T47D (cell line): ENCODE measurements at places on chromosomes 16 and 17.

DNA sequence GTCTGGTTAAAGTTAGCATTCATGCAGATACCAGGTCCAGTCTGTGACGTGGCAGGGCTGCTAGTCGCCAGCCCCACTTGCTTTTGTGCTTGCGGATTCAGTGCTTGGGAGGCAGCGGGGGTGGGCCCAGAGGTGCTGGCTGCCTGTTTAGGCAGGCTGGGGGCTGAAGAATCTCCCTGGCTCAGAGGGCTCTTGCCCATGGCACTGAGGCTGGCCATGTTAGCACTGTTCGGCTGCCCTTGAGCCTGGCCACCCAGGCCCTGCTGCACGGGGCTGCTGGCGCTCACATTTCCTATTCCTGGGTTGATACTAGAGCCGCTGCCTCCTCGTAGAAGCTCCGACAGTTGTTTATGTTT, 30.0 kb downstream of the CREBBP start:
- no peak for DNase-seq

DNA sequence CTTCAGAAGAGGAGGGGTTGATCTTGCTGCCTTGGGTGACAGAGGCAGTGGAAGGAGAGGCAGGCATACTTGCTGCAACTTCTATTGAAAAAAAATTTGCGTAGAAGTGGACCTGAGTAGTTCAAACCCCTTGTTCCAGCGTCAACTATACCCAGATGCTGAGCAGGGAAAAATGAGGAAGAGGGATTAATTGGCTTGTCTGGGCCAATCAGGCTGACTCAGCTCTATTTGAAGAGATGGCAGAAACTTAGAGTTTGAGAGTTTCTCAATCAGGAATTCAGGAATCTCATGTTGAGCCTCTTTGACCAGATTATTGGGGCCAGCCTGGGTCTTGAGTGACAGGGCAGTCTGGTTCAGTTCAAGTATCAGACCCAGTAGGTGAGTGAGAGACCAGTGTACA, 17.6 kb downstream of the CASC3 start:
- no peak for DNase-seq

DNA sequence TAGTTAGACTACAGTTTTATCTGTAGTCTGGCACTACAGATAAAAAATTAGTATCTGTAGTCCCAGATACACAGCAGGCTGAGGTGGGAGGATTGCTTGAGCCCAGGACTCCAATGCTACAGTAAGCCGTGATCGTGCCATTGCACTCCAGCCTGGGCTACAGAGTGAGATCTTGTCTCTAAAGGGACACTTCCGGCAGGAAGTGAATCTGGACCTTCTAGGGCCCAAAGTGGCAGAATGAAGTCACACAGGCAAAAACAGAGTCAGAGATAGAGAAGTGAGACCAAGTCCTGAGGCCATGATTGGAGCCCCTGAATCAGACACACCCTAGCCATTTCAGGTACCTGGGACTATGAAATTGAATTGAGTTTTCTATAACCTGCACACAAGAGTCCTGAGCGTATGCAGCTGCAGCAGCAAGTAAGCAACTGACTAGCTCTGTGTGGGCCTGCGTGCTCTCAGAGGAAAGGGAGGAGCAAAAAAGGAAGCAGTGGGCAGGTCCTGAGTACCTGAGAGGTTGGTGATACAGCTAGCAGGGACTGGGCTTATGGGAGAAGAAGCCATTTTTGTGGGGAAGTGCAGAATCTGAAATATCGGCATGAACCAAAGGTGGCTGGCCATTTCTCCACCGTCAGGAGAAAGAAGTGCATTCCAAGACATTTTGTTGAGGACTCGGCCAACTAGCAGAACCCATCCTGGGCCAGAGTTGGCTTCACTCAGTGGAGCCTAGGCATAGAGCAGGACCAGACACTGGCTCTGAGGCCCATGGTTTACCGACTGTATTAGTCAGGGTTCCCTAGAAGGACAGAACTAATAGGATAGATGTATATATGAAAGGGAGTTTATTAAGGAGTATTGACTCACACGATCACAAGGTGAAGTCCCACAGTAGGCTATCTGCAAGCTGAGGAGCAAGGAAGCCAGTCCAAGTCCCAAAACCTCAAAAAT, 27.2 kb upstream of the BRD7 start:
- no peak for DNase-seq

GRCh38 chr16:82056550-82056896, 21.5 kb downstream of the HSD17B2 start:
- no peak for DNase-seq

- no peak for DNase-seq
Measured at GRCh38 chr17:31530391-31530985, 139.0 kb downstream of the RAB11FIP4 start.

DNA sequence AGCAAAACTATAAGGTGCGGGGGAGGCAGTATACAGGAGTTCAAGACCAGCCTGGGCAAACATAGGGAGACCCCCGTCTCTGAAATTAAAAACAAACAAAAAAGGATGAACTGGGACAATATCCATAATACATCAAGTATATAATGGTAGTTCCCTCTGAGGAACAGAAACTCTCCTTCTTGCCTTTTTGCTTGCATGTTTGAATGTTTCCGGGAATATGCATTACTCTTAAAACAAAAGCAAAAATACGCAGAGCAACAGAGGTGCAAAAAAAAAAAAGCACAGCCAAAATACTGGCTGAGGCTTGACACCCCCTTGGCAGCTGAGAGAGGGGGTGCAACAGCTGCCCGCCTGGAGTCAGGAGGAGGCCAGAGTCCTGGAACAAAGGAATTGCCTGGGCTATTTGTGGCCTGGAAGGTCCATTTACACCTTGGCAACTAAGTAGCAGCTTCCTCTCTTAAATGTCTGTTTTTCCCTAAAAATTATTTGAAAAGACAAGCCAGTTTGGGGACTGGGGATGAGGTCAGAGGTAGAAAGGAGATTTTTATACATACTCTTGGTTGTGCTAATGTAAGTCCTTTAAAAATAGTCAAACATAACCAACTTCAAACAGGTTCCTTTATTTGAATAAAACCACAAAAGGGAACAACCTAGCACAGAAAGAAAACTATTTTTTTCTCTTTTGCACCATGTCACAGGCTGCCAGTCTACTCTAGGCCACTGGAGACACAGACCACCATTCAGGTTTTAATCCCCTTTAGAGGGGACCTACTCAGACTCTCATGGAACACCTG, 19.5 kb downstream of the USP7 start:
- DNase-seq: no peak

DNA sequence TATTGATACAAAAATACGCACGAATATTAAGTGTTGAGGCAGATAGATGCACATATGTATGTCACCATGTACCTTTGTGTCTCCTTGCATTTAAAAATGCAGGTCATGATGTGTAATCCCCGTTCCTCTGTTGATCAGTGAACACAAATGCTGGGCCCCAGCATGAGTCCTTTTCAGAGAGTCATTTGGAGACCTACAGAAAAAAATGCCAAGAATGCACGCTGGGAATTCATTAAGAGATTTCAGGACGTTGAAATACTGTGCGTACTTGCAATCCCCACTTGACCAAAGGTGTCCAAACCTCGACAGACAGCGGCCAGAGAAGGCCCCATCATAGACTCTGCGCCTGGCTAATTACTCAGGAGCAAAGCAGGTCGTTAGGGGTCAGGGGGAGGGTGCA, 496.0 kb downstream of the MAF start:
- no peak for DNase-seq

DNA sequence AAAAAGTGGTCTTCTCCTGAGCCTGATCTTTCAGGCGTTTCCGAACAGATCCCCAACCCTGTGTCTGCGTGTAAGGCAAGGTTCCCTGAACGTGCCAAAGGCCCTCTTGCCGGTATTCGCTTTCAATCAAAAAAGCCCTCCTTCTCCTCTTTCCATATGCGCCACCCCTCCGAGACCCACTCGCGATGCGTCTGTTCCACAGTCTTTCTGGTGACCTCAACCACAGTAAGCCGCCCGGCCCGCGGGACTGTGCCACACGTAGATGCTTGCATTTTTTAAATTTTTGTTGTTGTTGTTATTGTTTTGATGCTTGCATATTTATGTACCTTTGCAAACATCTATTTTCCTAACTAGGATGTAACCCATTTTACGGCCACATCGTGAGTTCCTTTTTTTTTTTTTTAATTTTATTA, 607 bp upstream of the PRPSAP1 start:
- DNase-seq: no peak

- DNase-seq: no peak
Measured at GRCh38 chr17:5410594-5411272, 8.7 kb downstream of the NUP88 start.

GRCh38 chr17:78019976-78020716, 61.6 kb downstream of the TNRC6C start:
- DNase-seq: no peak

DNA sequence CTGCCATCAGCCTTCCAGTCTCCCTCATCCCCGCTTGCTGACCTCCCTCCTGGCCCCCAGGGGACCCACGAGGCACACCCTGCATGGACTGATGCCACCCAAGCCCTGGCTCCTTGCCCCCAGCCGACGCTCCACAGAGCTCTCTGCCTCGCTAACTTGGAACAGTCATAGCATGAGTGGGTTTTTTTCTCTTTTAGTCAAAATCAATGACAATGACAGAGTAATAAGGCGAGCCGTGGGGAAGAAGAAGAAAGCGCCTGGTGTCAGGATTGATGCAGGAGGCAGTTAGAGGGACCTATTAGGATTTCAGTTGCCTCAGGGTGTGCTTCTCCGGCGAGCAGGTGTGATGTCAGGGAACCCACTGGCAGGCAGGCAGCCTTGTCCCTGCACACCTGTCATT, 176.3 kb upstream of the TNRC6C start:
- DNase-seq: no peak

- no peak for DNase-seq
Measured at GRCh38 chr17:40551879-40552768, 13.1 kb downstream of the CCR7 start.

GRCh38 chr17:20059728-20060188, 50.6 kb downstream of the SPECC1 start:
- DNase-seq: peak; percentile 65

DNA sequence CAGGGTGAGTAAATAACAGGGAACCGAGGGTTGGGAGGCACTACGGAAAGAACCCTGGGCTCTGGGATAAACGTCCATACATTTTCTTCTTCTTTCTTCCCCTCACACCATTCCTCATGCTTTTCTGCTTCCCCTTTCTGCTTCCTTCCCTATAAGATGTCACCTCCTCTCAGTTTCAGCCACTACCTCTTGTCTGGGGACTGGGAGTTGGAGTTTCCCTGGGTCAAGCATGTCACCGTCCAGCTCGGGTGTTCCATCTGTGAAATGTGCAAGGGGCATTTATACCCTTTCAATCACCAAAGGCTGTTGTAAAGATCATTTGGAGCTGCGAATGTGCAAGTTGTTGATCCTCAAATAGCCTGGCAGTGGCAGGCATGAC, 17.5 kb upstream of the CCL22 start:
- DNase-seq: no peak

- no peak for DNase-seq
Measured at GRCh38 chr17:82566129-82566960, 46.8 kb downstream of the FOXK2 start.

DNA sequence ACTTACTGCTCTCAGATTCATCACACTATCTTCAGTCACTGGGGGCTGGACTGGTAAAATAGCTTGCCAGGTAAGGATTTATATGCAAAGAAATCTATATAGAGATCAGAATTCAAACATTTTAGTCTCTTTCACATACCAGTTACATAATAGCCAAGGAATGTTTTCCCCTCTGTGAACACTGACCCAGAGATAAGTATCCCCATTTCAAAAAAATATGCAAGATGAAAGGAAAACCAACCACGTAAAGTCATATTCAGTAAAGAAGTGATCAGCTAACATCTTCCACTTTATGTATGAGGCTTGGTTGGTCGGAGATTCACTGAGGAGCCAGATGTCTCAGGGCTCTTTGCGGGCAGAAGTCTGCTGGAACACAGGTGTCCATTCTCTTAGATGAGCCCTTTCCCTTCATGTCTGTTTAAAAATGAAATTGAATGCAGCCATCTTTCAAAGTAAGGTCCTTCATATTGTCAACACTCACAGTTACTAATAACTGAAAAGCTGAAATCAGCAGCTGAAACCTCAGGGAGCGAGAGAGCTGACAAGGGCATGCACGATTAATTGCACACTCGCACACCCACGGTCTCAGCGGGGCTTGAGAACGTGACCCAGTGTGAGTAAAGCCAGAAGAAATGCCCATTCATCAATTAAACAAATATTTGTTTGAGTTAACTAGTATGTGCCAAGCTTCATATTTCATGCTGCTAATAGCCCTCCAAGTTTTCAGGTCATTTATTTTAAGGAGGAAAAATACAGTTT, 161.2 kb downstream of the MRTFB start:
- no peak for DNase-seq

DNA sequence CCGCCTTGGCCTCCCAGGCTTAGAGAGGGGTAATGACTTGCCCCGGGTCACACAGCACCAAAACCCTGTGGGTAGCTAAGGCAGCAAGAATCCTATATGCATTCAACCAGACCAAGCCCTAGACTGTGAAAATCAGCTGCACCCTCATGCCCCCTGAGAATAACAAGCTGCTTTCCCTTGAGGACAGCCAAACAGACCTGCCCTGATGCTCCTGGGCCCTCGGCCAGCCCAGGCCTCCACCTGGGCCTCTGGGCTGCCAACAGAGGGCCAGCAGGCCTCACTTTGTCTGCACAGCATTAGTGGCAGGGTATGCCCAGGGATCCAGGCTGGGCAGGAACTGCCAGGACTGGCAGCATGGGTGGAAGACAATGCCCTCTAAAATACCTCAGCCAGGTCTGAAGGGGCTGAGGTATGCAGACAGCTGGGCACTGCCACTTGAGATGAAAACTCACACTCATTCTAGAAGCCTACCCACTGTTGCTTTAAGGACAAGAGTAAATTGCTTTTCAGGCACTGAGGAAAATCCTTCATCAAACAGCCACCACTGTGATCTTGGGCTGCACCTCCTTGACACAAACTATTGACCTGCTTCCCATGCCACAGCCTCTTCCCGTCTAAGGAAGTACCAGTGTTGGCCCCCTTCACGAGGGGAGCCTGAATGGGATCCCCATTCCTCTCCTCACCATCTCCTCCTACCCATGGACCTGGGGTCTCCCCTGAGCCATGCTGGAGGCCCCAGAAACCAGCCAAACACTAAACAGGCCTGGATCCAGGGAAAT, 8.8 kb downstream of the ST3GAL2 start:
- no peak for DNase-seq

DNA sequence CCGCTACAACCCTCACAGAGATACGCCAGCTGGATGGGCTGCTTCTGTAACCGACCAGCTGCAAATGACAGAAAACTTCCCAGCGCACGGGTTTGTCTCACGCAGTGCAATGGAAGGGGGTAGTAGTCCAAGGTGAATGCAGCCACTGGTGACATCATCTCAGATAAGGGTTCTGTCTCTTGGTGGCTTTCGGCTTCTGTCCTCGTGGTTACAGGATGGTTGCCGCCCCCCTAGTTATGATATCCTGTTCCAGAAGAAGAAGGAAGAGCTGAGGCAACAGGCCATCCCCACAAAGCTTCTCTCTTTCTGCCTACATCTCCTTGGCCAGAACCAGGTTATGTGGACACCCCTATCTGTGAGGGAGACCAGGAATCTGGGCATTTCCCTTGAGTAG, 40.3 kb upstream of the BAHCC1 start:
- no peak for DNase-seq

DNA sequence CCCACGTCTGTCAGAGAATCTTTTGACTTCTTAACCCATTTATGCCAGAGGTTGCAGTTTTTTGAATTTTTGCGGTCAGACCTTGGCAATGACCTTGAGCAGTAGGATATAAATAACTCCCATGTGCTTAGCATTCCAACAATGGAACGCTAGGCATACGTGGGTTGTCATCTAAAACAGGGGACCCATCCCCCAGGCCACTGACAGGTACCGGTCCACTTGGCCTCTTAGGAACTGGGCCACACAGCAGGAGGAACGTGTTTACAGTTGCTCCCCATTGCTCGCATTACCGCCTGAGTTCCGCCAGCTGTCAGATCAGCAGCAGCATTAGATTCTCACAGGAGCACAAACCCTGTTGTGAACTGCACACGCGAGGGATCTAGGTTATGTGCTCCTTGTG, 76.8 kb upstream of the LGALS9 start:
- no peak for DNase-seq
